Fibroblast of gingiva (primary cell): ENCODE measurements at places on chromosomes 2 and 18.
A peak's percentile ranks its signal among the peaks of the same experiment; 100 is the strongest.

- DNase-seq: no peak
Observed at GRCh38 chr2:109124982-109125592, 3.9 kb upstream of the SH3RF3 start.

GRCh38 chr2:217160103-217160743 is 300.4 kb upstream of the TNP1 start:
- DNase-seq: no peak

- no peak for DNase-seq
Observed at GRCh38 chr18:45560870-45561269, 54.4 kb upstream of the SLC14A2 start.

GRCh38 chr18:3246635-3247239 is 864 bp upstream of the MYL12A start:
- DNase-seq: no peak

- peak; percentile 91 for DNase-seq
Observed at GRCh38 chr2:199273042-199273511, 184.7 kb downstream of the SATB2 start.

DNA sequence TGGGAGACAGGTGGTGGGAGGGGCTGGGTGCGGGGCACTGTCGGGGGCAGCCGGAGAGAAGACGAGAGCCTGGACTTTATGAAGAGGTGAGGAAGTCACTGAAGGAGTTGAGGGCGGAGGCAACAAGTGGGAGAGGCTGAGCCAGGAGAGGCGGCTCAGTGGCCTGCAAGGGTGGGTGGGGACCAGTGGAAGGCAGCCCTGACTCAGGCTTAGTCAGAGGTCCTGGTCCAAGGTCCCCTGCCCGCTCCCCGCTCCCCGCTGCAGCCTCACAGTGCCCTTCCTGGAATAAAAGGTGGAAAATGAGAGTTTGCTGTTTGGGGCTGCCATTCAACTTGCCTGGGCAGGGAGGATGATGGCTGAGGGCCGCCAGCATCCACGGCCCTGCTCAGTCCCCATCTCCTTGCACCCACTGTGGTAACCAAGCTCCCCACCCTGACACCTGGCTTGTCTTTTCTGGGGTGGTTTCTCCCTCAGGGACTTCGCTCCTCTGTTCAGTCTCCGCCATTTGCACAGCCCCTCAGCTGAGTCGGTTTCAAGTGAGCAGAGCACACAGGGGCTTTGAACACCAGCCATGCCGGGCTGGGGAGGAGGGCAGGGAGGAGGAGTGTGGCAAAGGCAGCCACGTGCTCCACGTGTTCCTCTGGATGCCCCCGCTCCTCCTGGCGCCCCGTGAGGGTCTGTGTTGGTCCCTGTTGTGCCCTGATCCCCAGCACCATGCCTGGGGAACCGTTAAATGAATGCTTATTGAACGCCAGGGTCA is 13.7 kb upstream of the RALB start:
- DNase-seq: peak; percentile 19

- no peak for DNase-seq
Observed at GRCh38 chr2:96117701-96118588, 1.6 kb upstream of the ADRA2B start.

DNA sequence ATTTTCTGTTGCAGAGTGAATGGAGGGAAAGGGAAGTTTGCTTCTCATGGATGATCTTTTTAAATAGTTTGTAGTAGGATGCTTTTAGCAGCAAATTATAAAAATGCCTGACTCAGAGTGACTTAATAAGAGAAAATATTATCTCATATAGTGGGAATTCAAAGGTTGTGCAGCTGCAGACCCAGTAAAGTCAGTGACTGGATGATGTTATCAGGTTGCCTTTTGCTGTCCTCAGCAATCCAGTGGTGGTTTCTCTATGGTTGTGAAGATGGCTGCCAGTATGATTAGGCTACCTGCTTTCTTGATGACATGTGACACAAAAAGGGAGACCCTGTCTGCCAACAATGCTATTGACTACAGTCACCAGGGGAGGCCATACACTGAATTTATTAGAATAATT is 184.8 kb downstream of the DIS3L2 start:
- DNase-seq: no peak

DNA sequence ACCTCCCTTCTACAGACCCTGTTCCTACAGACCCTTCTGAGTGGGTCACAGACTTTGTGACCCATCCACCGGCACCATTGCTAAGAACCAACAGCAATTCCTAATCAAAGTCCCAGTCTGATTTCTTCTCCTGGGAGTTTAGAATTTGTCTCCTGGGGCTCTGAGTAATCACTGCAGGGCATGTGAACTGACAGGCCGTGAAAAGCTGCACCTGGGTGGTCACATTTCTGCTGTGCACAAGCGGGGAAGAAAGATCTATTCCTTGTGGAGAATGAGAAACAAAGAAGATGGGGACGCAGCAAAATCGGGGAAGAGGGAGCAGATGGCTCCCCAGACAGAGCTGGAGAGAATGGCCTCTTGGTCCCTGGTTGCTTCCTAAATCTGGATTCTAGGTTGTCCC is 151.0 kb downstream of the ARL4C start:
- no peak for DNase-seq

GRCh38 chr2:231752061-231752460 is 29.0 kb downstream of the PDE6D start:
- no peak for DNase-seq

DNA sequence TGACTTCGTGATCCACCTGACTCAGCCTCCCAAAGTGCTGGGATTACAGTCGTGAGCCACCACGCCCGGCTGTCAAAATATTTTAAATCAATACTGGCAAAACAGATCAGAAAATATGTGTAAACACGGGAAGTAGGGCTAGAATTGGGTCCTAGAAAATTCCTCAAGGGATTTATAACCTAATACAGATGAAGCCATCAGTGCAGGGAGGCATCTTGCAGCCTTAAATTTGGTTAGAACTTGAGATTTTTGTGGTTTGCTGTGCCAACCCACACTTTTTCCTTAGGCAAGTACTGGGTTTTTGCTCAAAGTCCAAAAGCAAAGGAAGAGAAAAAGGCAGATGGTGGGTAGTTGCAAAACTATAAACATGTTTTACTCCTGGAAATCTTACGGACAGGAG is 33.7 kb upstream of the NFE2L2 start:
- peak; percentile 85 for DNase-seq

DNA sequence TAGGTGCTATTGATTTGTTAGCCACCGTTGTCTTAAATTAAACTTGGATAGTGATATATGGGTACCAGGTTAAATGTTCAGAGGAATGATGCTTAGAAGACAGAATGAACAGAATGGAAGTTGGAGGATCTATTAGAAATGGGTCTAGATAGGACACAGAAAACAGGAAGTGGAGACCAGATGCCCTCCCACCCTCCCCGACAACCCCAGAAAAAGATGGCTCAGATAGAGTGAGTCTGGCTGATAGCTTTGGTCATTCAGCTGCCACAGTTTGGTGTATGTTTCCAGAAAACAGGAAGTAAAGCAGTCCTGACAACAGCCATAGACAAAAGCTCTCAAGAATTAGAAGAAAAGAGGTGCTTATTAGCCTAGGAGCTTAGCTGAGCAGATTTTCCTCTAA is 71.5 kb upstream of the DSG1 start:
- no peak for DNase-seq

GRCh38 chr2:141639809-141640208 is 491.0 kb downstream of the LRP1B start:
- no peak for DNase-seq

GRCh38 chr2:16409006-16409390 is 256.6 kb downstream of the CYRIA start:
- DNase-seq: no peak

- peak; percentile 6 for DNase-seq
Observed at GRCh38 chr2:60710707-60711106, 45.4 kb upstream of the PAPOLG start.

DNA sequence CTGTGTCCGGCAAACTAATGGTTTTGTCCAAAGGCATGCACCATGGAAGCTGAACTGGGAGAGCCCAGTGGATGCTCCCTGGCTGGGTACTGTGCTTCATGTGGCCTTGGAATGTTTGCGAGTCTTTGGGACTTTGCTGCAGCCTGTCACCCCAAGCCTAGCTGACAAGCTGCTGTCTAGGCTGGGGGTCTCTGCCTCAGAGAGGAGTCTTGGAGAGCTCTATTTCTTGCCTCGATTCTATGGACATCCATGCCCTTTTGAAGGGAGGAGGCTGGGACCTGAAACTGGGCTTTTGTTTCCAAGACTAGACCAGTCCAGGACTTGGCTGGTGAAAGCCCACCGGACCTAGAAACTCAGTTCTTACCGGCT is 1.7 kb downstream of the MARS2 start:
- no peak for DNase-seq

GRCh38 chr2:68714866-68715265 is 19.7 kb upstream of the ARHGAP25 start:
- DNase-seq: no peak

GRCh38 chr18:50307400-50307737 is 19.9 kb upstream of the CXXC1 start:
- no peak for DNase-seq

GRCh38 chr2:74884866-74885265 is 50.9 kb downstream of the HK2 start:
- DNase-seq: no peak

DNA sequence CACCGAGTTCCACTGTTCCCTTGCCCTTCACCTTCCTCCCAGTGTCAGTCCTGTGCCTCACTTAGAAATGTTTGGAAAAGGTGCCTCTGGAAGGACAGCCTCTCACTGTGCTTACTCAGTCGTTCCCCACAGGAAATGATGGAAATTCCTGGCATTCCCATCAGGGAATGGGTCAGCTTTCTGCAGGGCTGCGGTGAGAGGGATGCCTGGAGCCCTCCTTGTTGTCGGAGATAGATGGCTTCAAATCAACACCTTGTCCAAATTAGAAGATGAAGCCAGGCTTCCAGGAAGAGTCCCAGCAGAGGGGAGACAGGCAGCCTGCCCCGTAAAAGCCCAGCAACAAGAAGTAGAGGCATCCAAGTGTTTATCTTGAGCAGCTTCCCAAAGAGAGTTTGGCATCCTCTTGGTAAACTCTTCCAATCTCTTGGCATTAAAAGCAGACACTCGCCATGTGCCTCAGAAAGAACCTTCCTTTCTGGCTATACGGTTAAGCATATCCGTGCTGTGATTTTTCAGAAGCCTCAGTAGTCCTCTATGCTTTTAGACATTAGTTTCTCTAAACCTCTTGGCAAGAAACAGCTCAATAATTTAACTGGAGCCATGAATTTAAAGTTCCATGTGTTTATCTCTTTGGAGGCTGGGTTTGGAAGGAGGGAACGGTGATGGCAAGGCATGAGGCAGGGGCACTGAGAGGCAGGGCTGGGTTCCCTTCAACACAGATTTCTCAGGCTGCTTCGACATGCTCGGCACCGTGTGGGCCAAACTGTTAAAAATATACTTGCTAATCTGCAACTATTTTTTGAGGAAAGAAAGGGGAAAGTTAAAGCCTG is 25.1 kb downstream of the COLEC12 start:
- peak; percentile 76 for DNase-seq

GRCh38 chr2:113806217-113806913 is 49.9 kb upstream of the SLC35F5 start:
- no peak for DNase-seq

GRCh38 chr2:233831861-233832260 is 22.5 kb downstream of the HJURP start:
- no peak for DNase-seq

GRCh38 chr2:217010173-217010572 is 150.3 kb upstream of the TNP1 start:
- DNase-seq: peak; percentile 6

DNA sequence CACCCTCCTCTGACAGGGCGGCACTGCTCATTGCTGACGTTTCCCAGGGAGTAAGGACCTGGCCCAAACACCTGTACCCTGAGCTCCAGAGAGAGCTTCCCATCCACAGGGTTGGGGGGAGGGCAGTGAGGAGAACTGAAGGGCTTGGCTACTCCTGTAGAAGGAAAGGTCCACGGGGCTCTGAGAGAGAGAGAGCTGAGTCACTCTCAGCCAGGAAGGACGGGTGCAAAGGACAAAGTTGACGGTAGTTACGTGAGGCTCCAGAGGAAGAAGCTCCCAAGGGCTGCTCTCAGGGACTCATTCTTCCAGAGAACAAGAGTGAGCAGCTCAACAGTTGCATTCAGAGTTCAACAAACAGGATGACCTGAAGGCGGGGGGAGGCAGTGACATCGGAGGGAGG is 852.5 kb downstream of the GALR1 start:
- DNase-seq: no peak
